T-cell (primary cell): ENCODE measurements at places on chromosomes 13 and 19. TPM values are rescaled to one million over a fixed set of nuclear protein-coding genes. Genes with fewer than 3 reads are reported as not detected.

DNA sequence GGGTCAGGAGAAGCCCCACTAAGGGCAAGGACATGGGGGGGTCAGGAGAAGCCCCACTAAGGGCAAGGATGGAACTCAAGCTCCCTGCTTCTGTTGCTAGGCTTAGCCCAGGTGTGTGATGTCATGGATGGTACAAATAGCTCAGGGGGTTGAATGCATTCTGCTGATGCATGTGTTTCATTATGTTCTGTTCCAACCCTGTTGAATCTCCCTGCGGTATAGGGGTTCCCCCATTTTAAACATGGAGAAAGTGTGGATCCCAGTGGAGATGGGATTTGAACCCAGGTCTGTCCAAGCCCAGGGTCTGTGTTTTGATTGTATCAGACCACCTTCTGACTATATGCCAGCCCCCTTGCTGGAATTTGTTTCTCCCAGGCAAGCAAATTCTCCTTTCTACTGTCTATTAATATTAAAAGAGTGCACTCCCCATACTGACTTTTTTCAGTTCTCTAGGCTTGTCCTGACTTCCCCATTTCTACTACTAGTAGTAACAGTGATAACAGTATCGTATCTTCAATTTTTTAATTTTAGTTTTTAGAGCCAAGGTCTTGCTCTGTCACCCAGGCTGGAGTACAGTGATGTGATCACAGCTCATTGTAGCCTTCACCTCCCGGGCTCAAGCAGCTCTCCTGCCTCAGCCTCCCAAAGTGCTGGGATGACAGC is 6.7 kb downstream of the ZNF865 start:
- H3K4me3 ChIP-seq = no peak overlapping the region
- no peaks in the 10 kb centered on the region for H3K27me3 ChIP-seq
- H3K36me3 ChIP-seq = peaks cover 5% of the 10 kb centered on the region
- no peak for DNase-seq

KLK11 gene
- not detected for total RNA-seq

DNA sequence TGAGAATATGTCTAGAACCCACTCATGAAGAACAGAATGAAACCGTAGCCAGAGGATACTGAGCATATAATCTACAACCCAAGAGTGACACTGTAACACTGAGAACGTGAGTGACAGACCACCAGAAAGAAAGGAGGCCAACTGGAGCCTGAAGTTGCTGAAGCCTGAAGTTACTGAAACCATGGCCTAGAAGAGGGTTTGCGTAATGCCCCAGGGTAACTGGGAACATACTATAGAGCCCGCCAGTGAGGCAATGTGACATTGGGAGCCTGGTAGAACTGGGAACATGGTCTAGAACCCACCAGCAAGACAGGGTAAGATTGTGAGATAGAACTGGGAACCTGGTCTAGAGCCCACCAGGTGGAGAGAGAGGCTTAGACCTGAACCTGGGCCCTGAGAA is 15.5 kb upstream of the TNFSF14 start:
- no peaks in the 10 kb centered on the region for H3K27me3 ChIP-seq
- H3K4me1 ChIP-seq = no peaks in the 10 kb centered on the region
- no peak overlapping the region for H3K4me3 ChIP-seq

DNA sequence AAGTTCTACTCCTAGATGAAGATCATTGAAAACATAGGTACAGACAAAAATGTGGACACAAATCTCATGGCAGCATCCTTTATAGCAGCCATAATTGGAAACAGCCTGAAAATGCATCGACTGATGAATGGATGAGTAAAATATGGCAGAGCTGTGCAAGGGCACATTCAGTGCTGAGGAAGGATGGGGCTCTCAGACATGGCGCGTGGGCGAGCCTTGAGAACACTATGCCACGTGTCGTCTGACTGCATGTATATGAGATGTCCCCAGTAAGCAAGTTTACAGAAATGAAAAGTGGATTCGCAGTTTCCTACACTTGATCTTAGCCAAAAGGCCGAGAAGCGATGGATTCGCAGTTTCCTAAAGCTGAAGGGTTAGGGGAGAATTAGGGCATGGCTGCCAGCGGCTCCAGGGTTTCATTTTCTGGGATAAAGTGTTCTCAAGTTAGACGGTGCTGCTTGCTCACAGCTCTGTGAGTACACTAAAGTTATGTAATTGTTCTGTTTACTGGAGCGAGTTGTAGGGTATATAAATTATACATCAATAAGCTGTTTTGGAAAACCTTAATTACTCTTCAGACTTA is 78.0 kb downstream of the RAB20 start:
- no peak for DNase-seq
- H3K36me3 ChIP-seq = no peaks in the 10 kb centered on the region
- no peak overlapping the region for H3K4me3 ChIP-seq
- no peaks in the 10 kb centered on the region for H3K4me1 ChIP-seq
- no peak overlapping the region for H3K27ac ChIP-seq

- no peak overlapping the region for H3K4me3 ChIP-seq
- no peaks in the 10 kb centered on the region for H3K27me3 ChIP-seq
- peaks cover 26% of the 10 kb centered on the region for H3K4me1 ChIP-seq
Observed at GRCh38 chr19:18866800-18867123, 29.2 kb downstream of the CERS1 start.

NTF4 gene
- total RNA-seq = not detected

DNA sequence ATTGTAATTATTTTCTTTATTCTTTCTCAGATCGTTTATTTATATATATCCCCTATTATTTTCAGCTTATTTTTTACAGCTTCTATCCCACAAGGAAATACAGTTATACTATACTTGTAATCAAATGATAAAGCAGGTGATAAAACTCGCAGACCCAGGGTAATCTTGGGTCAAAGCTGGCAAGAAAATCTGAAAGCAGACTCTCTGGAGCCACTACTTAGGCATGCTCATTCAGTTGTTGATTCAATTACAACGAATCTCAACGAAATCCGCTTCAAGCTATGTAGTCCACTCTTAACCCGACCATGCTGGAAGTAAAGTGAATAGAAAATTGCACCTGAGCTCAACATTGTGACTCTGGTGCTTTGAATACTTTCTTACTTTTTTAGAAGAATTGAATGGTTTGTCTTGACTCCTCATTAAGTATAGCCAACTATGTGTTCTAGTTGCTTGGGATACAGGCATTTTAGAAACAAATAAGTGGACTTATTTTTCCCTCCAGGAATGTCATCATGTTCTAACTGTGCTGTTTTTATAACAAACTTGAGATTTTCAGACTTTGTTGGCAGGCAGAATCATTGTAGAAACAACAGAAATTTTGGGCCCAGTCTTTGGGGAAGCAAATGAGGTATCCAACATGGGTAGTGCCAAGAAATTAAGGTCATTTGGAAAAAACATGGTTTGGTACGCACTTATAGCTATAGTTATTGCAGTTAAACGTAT is 21.4 kb downstream of the ESD start:
- H3K27me3 ChIP-seq = no peaks in the 10 kb centered on the region
- no peak overlapping the region for H3K4me3 ChIP-seq
- DNase-seq = no peak
- H3K4me1 ChIP-seq = no peaks in the 10 kb centered on the region
- no peak overlapping the region for H3K27ac ChIP-seq
- no peaks in the 10 kb centered on the region for H3K36me3 ChIP-seq

DNA sequence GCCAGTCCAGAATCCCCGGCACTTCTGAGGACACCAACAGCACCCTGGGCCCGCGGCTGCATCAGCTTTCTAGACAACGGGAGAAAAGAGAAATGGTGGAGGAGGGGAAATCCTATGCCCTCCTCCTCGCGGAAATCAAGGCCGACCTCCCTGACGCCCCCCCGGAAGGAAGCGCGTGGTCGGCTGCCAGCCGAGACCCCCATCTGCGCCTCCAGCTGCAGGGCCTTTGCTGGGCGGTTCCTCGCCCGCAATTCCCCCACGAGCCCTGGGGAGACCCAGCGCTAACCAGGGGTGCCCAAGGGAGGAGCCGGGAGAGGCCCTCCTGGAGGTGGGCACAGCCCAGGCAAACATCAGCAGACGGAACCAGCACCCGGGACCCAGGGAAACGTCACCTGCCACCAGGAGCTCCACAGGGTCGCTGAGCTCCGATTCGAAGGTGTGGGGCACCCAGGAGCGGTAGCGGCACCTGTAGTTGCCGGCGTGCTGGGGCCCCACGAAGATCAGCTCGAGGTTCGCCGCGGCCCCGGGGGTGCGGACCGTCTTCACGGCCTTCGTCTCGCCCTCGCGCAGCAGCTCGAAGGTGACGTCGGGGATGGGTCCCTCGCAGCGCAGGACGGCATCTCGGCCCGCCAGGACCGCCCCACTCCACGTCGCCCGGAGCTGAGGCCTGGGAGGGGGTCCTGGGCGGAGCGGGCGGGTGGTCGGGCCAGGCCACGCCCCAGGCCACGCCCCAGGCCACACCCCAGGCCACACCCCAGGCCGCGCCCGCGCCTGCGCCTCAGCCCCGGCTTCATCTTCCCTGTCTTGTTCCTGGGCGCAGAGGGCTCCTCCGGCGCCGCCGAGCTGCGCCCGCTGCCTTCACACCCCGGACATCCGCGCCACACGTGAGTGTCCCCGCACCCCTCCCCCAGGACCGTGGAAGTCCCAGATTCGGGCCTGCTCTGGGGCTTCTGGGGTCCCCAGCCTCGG is 6.0 kb downstream of the A1BG start:
- H3K27me3 ChIP-seq = no peaks in the 10 kb centered on the region
- H3K36me3 ChIP-seq = no peaks in the 10 kb centered on the region
- peak overlapping the region; percentile 73 for H3K27ac ChIP-seq
- peak overlapping the region; percentile 58 for H3K4me3 ChIP-seq

DNA sequence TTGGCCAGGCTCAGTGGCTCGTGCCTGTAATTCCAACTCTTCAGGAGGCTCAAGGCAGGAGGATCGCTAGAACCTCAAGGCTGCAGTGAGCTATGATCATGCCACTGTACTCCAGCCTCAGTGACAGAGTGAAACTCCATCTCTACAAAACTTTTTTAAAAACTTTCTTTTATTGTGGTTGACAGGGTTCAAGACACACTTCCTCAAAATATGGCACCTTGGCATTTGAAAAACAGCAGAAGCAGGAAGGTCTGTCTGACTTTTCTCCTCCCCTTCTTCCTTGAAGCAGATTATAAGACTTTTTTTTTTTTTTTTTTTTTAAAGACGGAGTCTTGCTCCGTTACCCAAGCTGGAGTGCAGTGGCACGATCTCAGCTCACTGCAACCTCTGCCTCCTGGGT is 100.3 kb downstream of the TM9SF2 start:
- H3K4me1 ChIP-seq = peaks cover 32% of the 10 kb centered on the region
- H3K4me3 ChIP-seq = peak overlapping the region; percentile 12
- DNase-seq = no peak
- H3K27me3 ChIP-seq = no peaks in the 10 kb centered on the region

CNFN gene
- total RNA-seq = not detected

ZNF85 gene
- total RNA-seq = 9.3 TPM

LRRC63 gene
- 0.76 TPM for total RNA-seq

GRCh38 chr13:34347784-34348573 is 530.0 kb downstream of the RFC3 start:
- DNase-seq = no peak
- H3K27me3 ChIP-seq = no peaks in the 10 kb centered on the region
- no peak overlapping the region for H3K27ac ChIP-seq
- no peaks in the 10 kb centered on the region for H3K36me3 ChIP-seq
- no peaks in the 10 kb centered on the region for H3K4me1 ChIP-seq
- H3K4me3 ChIP-seq = no peak overlapping the region

ZBTB32 gene
- total RNA-seq = 1.9 TPM

- H3K4me1 ChIP-seq = no peaks in the 10 kb centered on the region
- no peaks in the 10 kb centered on the region for H3K27me3 ChIP-seq
- no peak overlapping the region for H3K4me3 ChIP-seq
- H3K27ac ChIP-seq = no peak overlapping the region
- H3K36me3 ChIP-seq = no peaks in the 10 kb centered on the region
Observed at GRCh38 chr13:107458269-107458668, 757.1 kb downstream of the LIG4 start.

LRRC25 gene
- total RNA-seq = not detected

ZNF575 gene
- total RNA-seq = 3.4 TPM

DNA sequence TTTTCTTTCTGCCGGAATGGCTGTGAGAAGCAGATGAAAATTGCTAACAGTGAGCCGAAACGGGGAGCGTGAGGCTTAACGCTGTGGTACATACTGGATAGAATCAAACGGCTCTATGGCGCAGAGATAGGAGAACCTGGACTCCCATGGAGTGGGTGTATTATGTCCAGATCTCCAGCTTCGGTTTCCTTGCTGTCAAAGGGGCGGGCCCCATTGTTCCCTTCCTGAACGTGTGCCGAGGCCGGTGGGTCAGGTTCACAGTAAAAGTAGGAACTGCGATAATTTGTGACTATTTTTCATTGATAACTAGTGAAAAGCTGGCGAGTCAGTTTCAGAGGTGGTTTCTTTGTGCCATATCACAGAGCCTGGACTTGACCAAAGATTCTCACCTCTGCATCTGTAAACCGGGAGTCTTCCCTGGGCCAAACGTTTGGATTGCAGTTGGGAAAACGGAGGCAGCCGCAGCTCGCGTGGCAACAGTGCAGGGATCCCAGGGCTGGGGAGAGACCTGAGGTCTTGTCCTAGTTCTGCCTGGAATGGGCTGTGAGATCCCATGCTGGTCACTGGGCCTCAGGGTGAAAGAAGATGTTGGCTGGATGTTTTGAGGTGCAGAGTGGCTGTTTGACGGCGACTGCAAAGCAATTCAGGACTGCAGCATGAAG is 752 bp downstream of the RPL18A start:
- peaks cover 43% of the 10 kb centered on the region for H3K36me3 ChIP-seq
- H3K27me3 ChIP-seq = no peaks in the 10 kb centered on the region
- DNase-seq = no peak
- H3K4me3 ChIP-seq = peak overlapping the region; percentile 84
- H3K27ac ChIP-seq = peak overlapping the region; percentile 48

LRRC8E gene
- not detected for total RNA-seq

DNA sequence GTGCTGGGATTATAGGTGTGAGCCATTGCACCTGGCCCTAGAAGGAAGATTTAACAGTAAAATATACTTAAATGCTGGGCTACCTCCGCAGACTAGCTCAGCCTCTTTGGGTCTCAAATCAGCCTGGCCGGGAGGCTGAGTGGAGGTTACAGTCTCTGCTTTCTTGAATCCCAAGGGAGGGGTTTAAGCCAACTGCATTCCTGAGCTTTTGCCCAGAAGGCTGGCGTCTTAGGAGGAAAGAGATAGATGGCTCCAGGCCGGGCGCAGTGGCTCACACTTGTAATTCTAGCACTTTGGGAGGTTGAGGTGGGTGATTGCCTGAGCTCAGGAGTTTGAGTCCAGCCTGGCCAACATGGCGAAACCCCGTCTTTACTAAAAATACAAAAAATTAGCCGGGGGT is 623 bp upstream of the C5AR1 start:
- H3K4me1 ChIP-seq = peaks cover 5% of the 10 kb centered on the region
- no peak overlapping the region for H3K4me3 ChIP-seq
- H3K27me3 ChIP-seq = peaks cover 40% of the 10 kb centered on the region
- DNase-seq = no peak
- H3K36me3 ChIP-seq = no peaks in the 10 kb centered on the region
- no peak overlapping the region for H3K27ac ChIP-seq

- DNase-seq = no peak
- H3K27me3 ChIP-seq = no peaks in the 10 kb centered on the region
- H3K36me3 ChIP-seq = no peaks in the 10 kb centered on the region
- H3K4me1 ChIP-seq = no peaks in the 10 kb centered on the region
- H3K4me3 ChIP-seq = no peak overlapping the region
Observed at GRCh38 chr19:4923276-4923747, 14.0 kb downstream of the UHRF1 start.

GRCh38 chr13:49976314-49977258 is 20.3 kb upstream of the TRIM13 start:
- H3K4me3 ChIP-seq = no peak overlapping the region
- no peak overlapping the region for H3K27ac ChIP-seq
- DNase-seq = peak; percentile 60
- H3K4me1 ChIP-seq = no peaks in the 10 kb centered on the region
- H3K27me3 ChIP-seq = no peaks in the 10 kb centered on the region

- H3K4me3 ChIP-seq = no peak overlapping the region
- H3K27ac ChIP-seq = no peak overlapping the region
- H3K27me3 ChIP-seq = no peaks in the 10 kb centered on the region
- H3K36me3 ChIP-seq = peaks cover 11% of the 10 kb centered on the region
- DNase-seq = peak; percentile 13
- peaks cover 6% of the 10 kb centered on the region for H3K4me1 ChIP-seq
Observed at GRCh38 chr13:32246468-32246867, 68.7 kb downstream of the ZAR1L start.
